Left ventricle myocardium superior (tissue), 1 donor: ENCODE measurements at places on chromosomes 4 and X.

DNA sequence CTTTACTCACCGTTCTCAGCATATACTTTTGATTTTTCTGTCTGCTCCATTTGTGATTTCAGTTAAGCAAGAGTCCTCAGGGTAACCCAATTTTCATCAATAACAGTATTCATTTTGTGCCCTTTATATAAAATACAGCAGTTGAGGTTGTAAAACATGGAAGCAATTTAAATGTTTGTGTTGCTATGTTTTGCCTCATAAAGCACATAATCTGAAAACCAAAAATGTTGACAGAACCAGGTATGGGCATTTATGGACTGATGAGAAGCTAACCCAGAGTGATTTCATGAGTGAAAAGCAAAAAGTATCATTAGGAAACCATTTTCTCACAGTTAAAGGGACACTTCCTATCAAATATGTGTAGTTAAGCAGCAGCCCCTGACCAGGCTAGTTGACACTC lies at the start of gene ASIC5:
Gene ASIC5, minus strand, starts transcription at position 101 of the 400 bp plus-strand sequence. Its CDS starts 51 bp downstream, at position 50.
- DNase-seq, result no peak

DNA sequence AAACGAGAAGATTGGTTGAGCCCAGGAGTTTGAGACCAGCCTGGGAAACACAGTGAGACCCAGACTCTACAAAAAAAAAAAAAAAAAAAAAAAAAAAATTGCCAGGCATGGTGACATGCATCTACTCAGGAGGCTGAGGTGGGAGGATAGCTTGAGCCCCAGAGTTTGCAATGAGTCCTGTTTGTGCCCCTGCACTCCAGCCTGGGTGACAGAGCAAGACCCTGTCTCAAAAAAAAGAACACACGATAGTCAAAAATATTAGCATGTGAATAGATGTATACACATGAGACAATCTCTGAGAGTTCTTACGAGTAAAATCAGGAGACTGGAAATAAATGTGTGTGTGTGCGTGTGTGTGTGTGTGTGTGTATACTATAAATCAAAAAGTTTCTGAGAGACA lies 966.3 kb downstream of the FSTL5 start:
- no peak for DNase-seq

- DNase-seq, result no peak
Measured at GRCh38 chr4:33072298-33073089, 2352.3 kb downstream of the PCDH7 start.

DNA sequence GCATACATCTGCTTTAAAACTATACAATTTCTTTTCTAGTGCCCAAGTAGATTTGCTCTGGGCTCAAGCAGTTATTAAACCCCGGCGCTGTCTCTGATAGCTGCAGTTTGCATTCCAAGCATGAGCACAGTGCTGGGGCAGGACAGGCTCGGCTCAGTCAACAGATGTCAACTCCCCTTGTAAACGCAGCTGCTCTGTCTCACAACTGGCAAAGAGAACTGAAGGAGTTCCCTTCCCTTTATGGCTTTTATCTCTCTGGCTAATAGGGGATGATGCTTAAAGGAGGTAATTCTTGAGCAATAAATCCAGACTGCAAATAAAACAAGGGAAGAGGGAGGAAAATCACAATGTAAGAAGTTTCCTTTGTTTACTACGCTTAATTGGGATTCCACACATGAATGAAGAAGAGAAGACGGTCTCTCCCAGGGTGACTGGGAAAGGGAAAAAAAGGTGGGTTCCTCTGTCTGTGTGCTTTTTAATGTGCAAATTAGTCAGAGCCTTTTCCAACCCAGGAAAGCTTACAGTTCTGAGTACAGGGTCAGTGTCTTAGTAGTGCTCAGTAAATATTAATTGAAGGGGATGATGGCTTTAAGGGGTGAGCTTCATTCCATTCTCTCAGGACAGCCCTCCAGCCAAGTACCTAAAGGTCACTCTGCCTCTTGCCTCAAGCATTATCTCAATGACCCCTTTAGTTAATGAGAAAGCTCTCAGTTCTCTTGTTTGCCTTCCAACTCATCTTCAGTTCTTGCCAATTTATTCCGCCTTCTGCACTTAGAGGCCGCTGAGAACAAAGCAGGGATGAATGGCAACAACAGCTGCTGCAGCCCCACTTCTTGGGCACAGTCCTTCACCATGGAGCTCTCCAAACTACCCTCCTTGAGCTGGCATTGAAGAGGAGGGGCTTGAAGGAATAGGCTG lies 155.7 kb upstream of the JADE1 start:
- peak; percentile 60 for DNase-seq

DNA sequence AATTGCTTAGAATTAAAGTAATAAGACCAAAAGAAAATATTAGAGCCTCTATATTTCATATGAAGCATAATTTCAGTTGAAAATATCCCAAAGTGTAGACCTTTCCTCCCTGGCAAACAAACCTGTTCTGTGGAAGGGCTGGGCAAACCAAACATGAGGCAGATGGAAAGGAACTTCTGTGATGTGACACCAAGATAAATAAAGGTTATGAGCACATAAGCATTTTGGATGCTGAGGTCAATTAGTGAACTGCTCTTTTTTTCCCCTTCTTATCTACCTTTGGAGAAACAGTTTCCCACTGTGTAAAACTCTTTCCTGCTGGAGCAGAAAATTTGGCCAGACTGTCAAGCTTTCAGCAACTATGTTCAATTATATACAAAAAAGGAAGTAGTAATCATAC lies 109.6 kb upstream of the STIM2 start:
- DNase-seq, result no peak

DNA sequence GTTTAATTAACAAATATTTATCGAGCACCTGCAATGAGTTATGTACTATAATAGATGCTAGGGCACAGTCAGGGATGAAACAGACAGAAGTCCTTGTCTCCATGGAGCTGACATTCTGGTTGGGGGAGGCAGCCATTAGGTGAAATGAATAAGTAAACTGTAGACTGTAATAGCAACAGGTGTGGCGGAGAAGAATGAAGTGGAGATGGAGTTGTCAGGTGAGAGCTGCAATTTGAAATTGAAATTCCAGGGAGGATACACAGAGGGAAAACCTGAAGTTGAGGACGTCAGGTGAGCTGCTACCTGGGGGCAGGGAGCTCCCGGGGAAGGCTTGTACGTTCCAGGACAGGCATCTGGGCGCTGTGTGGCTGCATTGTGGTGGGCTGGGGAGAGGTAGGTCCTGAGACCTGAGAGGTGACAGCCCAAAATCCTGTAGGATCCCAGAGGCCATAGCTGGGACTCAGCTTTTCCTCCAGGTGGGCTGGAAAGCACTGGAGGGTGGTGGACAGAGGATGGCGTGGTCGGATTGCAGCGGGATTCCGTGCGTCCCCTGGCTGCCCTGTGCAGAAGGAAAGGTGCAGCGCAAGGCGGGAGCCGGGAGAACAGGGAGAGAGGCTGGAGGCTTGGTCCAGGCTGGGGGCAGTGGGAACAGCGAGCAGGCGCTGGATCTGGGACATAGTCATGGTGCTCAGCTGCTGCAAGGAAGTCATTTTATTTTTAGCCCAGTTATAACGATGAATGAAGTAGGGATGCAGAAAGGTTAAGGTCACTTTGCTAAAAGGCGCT lies 24.8 kb downstream of the CYTL1 start:
- no peak for DNase-seq

- no peak for DNase-seq
Measured at GRCh38 chrX:150926791-150927190, 28.3 kb upstream of the CD99L2 start.

GRCh38 chr4:44237643-44238042 lies 211.0 kb downstream of the KCTD8 start:
- DNase-seq, result no peak

- no peak for DNase-seq
Measured at GRCh38 chr4:743463-744211, 38.0 kb downstream of the PCGF3 start.

- DNase-seq, result no peak
Measured at GRCh38 chr4:113832803-113833202, 71.3 kb upstream of the CAMK2D start.

GRCh38 chrX:119682019-119682989 lies 10.7 kb downstream of the SEPTIN6 start:
- DNase-seq, result no peak

GRCh38 chr4:1293531-1293941 lies 3.8 kb downstream of the MAEA start:
- DNase-seq, result no peak
